ENCODE measurements at places on chromosomes 3 and 15.

DNA sequence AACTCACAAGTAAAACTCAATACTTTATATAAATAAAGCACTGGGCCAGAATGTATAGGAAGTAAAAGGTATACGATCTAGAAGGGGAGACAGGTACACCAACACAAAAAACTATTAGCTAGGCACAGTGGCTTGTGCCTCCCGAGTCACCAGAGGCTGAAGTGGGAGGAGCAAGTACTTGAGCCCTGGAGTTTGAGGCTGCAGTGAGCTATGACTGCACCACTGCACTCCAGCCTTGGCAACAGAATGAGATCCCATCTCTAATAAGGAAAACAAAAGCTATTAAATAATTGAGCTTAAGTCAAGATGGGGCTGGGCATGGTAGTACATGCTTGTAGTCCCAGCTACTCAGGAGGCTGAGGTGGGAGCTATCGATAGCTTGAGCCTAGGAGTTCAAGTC lies 17.0 kb downstream of the PIK3CB start:
- DNase-seq: no peak

- no peak for DNase-seq
These were observed 41.9 kb upstream of the TRA2B start for GRCh38 chr3:185979721-185980121.

GRCh38 chr3:117630885-117631284 lies 921.3 kb downstream of the TUSC7 start:
- no peak for DNase-seq

- peak; percentile 32 for DNase-seq
These were observed 681.3 kb downstream of the ROBO1 start for GRCh38 chr3:79086514-79086913.

DNA sequence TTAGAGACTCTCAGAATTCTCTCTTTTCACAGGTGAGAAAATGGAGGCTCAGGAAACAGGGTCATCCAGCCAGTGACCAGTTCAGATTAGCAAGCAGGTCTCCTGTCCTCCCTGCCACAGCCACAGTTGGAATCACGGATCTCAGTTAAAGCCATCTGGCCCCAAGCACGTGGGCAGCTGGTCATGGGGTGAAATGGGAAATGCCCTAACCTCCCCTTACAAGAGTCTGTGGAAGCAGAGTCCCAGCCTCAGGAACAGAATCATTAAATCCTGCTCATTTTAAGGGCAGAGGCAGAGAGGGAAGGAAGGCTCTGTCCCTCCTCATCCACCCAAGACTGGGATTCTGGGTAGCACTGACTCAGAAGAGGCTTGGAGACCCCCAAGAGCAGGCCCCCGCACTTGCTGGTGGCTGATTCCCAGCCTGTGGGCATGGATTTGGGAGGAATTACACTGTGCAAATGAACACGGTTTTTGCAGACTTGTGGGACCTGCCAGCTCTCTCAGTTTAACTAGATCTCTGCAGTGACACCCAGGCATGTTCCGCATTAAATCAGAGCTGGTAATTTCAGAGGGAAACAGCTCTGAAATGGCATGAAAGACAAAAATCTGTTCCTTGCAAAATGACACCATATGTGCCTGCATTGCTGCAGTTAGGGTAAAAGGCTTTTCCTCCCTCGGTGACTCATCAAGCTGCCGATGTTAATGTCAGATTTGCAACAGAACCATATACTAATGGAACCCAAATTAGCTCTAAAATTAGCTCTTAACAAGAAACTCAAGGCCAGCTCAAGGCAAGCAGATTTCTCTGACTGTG lies 89.0 kb downstream of the BDH1 start:
- DNase-seq: no peak

- DNase-seq: no peak
These were observed 285.4 kb upstream of the ROPN1 start for GRCh38 chr3:124277144-124277890.

DNA sequence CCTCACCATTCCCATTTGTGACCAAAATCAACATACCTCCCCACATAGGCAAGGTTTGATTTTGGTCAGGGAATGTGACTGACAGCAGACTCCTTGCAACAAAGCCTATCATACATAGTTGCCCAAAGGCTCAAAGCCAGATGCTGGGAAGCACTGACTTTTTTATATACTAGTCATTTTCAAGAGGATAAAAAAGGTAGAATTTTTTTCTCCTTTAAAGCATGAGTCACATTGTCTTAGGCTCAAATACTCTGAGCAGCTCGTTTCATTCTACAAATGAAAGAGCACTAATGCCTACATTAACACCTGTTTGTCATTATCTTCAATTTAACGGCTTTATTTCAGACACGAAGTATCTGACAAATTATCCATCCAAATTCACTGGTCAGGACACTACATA lies 36.2 kb downstream of the ICE2 start:
- DNase-seq: no peak

DNA sequence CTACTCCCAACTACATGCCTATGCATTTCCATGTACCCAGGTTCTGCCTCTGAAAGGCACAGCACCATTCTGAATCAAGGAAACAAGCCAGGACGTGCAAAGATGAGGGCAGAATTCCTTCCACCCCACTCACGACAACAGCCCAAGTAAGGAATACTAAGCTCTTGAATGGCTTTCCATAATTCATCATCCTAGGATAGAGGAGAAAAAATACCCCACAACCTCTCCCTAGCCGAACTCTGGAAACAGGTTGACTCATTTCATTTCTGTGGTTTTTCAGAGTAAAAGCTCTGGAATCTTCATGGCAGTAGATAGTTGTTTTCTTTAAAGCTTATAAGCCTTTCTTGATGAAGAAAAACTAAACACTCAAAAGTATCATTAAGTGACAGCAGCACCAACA lies 77.8 kb downstream of the PDZRN3 start:
- DNase-seq: no peak

GRCh38 chr3:182500289-182500688 lies 293.0 kb upstream of the ATP11B start:
- DNase-seq: peak; percentile 80

DNA sequence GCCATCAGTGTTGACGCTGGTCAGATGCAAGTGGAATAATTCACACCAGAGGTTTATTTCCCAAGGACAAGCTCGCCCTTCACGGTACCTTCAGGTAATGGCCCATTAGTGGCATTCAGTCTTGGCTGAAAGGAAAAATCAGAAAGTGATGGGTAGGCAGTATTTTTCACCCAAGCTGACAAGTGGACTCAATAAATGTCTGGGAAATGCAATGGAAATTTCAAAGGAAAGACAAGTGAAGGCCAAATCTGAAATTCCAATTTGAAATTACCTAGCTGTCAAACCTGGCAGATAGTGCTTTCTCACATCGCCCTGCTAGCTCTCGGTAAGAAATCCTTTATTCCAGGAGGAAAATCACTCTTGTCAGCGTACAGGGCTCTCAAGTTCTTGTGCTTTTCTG lies 413.5 kb downstream of the OCA2 start:
- DNase-seq: no peak

- no peak for DNase-seq
These were observed 406.5 kb upstream of the SUCLG2 start for GRCh38 chr3:68060910-68061309.

- DNase-seq: no peak
These were observed 23.3 kb upstream of the SENP7 start for GRCh38 chr3:101536266-101536665.

DNA sequence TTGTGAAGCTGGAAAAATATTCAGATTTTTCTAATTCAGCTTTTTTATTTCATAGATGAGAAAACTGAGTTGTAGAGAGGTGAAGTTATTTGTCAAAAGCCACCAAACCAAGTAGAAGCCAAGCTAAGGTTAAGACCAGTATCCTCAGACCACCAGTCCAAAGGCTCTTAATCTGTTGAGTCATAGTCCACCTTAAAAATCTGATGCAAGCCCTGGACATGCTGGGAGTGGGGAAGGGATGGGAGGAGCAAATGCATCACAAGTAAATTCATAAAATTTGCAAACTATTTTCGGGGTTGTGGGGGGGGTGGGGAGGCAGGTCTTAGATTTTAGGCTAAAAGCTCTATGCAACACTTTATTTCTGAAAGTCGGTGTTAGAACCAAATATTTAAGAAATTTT lies 307.7 kb upstream of the SEMA6D start:
- no peak for DNase-seq

GRCh38 chr3:197197334-197197733 lies 101.1 kb downstream of the DLG1 start:
- no peak for DNase-seq

- DNase-seq: no peak
These were observed 9.8 kb upstream of the TNK2 start for GRCh38 chr3:195918176-195918575.

DNA sequence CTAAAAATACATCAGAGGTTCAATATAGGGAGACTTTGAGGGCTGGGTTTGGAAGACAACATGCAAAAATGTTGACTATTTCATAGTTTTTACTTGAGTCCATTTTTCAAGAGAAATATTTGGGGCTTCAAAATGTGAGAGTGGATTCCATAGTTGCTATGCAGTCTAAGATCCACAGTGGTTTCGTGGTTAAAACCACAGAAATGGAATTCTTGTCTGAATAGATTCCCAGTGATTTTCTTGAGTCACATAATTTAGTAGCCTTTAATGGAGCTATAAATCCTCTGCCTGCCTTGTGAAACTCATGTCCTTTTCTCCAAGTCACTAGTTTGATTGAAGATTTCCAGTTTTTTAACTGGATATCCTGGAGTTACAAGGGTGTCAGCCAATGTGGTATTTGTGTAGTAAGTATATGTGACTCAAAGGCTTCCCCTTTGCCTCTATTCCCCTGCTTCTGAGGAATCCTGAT lies 94.7 kb upstream of the RBMS3 start:
- DNase-seq: no peak

DNA sequence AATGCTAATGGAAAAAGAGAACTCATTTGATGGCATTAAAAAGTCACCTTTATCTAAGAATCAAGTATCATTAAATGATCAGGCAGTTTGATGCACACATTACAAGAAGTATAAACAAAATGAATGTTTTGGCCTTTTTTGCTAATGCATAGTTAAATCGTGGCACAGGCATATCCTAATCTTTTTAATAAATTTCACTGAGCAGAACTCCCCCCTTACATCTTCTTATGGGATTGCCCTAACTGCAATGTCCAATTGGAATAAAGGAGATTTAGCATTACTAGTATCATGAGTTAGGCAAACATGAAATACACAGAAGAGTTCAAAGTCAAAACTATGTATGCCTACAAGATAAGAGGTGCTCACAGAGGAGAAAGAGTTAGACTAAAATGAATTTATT lies 32.7 kb downstream of the USF3 start:
- no peak for DNase-seq

DNA sequence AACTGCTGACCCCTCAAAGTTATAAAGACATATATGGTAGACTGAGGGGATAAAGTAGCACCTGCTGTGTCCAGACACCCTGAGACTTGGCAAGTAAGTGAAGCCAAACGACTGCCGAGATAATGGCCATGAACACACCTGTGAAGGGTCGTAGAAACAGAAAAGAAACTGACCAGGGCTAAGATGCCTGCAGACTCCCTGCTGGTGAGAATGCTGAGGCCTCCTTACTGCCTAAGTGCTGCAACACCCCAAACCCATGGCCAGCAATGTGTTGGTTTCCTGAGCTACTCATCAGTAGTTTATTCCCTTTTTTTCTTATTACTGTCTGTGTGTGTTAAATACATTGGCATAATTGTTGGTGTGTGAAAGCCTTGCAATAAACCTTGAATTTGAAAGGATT lies 233.8 kb downstream of the ZNF385D start:
- peak; percentile 8 for DNase-seq

DNA sequence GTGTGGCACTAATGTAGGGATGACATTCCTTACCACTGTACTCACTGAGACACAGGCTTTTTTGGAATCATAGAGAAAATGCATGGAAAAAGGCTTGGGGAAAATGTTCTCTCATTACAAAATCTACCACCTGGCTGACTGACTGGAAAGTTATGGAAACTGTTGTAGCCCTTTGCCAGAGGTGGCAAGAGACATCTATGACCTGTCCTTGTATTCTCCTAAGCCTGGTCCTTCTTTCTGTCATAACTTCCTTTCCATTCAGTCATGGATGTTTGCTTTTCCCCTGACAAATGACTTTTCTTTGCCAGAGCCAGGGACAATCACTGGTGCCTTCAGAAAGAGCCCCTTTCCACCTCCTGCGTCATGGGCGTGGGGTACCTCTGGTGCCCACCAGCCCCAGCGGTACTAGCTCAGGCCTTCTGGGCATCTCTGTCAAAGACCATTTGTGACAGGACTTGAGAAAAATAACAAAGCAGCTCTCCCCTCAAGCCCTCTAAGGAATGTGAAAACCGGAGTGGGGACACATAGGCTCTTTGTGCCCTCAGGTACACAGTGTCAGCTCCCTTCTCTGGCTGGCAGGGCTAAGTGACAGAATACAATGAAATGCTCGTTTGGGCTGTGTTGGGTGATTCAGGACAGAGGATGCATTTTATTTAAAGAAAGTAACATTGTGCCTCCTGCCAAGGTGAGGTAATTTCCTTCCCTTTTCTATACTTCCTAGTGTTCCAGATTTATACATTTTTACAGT lies 381.1 kb upstream of the RASGRP1 start:
- no peak for DNase-seq

DNA sequence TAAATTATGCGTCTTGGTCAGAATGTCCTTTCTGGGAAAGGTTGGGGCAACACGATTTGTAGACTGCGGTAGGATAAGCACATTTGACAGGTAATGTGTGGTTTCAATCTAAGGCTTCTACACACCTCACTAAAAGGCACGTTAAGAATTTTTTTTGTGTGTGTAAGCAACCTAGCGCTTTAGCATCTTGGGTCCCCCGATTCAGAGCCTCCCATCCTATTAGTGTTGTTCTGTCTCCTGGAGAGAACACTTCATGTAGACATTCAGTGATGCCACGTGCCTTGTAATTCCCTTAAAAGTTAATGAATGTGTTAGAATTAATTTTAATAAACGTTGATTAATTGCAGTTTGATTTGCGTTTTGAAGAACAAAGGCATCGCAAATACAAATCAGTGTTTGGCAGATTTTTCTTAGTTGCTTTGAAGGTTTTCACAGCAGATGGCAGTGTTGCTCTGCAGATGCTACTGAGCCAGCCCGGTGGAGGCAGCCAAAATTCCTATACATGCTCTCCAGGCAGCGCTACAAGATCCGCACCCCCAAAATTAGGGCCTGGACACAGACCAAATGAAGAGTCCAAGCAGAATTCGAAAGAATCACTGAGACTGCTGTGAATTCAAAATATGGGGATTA lies 63.5 kb downstream of the OTOL1 start:
- DNase-seq: peak; percentile 56

DNA sequence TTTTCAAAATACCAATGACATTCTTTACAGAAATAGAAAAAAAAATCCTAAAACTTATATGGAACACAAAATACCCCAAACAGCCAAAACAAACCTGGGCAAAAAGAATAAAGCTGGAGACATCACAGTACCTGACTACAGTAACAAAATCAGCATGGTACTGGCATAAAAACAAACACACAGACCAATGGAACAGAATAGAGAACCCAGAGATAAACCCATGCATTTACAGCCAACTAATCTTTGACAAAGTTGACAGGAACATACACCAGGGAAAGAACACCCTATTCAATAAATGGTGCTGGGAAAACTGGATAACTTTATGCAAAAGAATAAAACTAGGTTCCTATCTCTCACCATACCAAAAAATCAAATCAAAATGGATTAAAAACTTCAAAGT lies 36.4 kb downstream of the SCAPER start:
- DNase-seq: no peak
